ENCODE measurements at places on chromosomes 13 and 19.

GRCh38 chr13:94764576-94765321 lies 52.4 kb upstream of the SOX21 start:
- DNase-seq: no peak

- DNase-seq: no peak
Measured at GRCh38 chr19:29521291-29522075, 4.3 kb upstream of the VSTM2B start.

DNA sequence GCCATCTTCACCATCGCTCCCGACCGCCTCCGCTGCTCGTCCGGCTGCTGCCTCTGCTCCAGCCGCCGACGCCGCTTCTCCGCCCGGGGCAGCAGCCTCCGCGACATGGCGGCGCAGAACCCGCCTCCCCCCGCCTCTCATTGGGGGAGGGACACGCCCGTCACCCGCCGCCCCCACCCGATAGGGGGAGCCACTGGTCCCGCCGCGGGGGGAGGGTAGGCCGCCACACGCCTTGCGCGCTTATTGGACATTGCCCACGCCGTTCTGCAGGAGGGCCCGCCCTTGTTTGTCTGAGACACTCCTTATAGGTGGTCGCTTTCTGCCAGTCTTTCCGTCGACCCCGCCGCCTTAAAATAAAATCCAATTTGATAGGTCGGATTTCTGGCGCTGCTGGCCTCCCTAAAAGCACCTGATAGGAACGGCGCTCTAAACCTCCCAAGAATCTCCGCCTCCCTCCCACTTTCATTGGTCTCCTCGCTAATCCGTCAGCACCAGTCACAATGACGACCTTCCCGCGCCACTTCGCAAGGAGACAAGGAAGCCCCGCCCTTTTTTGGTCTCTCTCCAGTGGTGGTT lies at the start of gene HNRNPL:
HNRNPL (minus strand) TSS at position 127 of the 576 bp plus-strand sequence; CDS start at position 107, 20 bp downstream.
- peak; percentile 100 for DNase-seq

GRCh38 chr13:66765559-66765958 lies 464.6 kb downstream of the PCDH9 start:
- no peak for DNase-seq

- peak; percentile 0 for DNase-seq
Measured at GRCh38 chr13:61648547-61648946, 232.9 kb upstream of the PCDH20 start.

- DNase-seq: no peak
Measured at GRCh38 chr13:51976423-51976822, 34.8 kb downstream of the ATP7B start.

GRCh38 chr19:3698974-3699740 lies 1.1 kb downstream of the PIP5K1C start:
- DNase-seq: peak; percentile 65

- no peak for DNase-seq
Measured at GRCh38 chr13:46166947-46167610, 14.9 kb downstream of the LCP1 start.

DNA sequence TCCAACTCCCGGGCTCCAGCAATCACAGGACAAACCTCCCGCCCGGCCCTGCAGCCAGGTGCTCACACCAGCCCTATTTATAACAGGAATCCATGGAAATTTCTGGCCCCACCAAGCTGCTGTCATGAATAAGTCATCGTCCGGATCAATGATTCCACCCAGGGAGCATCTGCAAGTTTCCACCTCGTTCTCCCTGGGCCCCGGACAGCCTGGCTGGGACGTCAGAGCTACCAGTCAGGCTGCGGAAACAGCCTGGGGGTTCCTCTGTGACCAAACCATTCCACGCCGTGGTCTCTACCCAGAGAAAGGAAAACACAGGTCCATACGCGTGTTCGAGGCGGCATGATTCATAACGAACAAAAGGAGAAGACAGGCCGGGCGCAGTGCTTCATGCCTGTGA lies 20.7 kb upstream of the PTBP1 start:
- no peak for DNase-seq

GRCh38 chr19:20863176-20863575 lies 59.9 kb upstream of the ZNF85 start:
- DNase-seq: no peak

GRCh38 chr19:51694318-51695085 lies 1.4 kb downstream of the SPACA6 start:
- DNase-seq: no peak

- DNase-seq: no peak
Measured at GRCh38 chr13:94233837-94234236, 245.6 kb downstream of the DCT start.

- DNase-seq: no peak
Measured at GRCh38 chr19:27846944-27847343, 1366.0 kb downstream of the UQCRFS1 start.

GRCh38 chr13:112772539-112772909 lies 82.7 kb downstream of the ATP11A start:
- no peak for DNase-seq

- DNase-seq: peak; percentile 82
Measured at GRCh38 chr13:25286969-25287961, at the start of gene MTMR6. Gene MTMR6 (minus strand): TSS chr13:25287488. CDS start chr13:25287247, 241 bp downstream.

DNA sequence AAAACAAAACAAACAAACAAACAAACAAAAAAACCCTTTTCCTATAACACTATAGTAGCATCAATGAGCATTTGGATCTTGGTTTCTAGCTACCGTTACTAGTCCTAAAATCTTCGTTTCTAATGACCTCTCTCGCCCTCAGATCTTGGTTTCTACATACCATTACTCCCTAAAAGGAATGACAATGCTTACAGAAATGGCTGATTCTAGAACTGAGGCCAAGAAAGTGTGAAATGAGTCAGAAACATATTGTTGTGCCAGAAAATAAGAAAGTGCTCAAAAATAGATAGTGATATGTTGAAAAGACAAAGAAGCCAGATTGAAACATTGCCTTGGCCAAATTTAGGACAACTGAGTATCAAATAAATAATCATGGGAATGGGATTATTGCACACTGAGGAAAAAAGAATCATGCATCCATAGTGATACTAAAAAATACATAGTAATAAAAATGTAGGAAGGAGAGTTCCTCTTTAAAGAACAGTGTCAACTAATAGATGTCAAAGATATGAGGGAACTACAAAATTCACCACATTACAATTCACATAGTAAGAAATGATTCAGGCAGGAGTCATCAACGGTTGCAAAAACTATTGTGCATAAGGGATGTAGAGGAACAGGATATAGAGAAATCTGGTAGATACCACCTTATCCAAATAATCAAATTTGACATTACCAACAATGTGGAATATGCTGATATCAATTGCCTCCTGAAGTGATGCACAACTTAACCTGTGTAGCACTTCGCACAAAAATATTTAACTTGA lies 386.6 kb downstream of the DIAPH3 start:
- DNase-seq: no peak

GRCh38 chr19:32830231-32831014 lies 39.1 kb downstream of the SLC7A9 start:
- DNase-seq: no peak

- no peak for DNase-seq
Measured at GRCh38 chr19:9159891-9160290, 18.9 kb upstream of the OR7D2 start.

DNA sequence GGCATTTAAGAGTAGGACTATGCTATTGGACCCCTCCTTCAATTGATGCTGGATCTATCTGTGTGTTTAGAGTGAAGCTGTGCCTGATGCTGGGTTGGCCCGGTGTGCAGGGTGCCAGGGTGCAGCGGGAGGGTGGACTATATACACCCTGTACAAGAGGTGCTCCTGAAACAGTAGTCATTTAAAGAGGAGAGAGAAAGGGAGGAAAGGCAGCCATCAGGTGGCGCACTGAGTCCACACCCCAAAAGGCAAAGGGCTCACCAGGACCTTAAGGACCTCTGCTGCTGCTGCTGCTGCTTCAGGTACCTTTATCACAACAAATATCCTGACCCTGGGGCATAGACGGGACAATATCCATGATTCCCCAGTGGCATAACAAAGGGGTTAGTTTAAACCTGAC lies 39.4 kb downstream of the ZNF136 start:
- DNase-seq: no peak

DNA sequence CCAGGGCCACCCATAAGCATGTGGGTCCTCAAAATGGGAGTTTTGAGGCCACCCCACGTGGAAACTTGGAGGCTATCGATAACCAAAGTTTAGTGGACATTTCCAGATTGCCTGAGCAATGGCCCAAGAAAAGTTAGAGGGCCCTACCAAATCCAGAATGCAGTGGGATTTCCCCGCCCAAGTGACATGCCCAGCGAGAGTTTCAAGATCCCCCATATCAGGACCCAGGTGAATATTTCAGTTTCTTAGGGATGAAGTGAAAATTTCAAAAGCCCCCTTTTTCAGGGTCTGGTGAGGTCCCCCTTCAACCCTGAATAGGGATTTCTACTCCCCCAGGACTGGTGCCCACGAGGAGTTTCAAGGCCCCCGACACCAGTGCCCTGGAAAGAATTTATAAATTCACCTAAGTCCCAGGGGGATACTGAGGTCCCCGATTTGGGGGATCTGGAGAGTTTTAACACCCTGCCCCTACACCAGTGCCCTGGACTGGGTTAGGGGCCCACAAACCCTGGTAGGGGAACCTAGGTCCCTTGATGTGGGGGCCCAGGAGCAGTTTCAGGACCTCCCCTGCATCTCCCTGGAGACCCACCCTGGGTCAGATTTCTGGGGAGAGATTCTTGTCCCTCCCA lies 695 bp downstream of the BST2 start:
- DNase-seq: no peak

DNA sequence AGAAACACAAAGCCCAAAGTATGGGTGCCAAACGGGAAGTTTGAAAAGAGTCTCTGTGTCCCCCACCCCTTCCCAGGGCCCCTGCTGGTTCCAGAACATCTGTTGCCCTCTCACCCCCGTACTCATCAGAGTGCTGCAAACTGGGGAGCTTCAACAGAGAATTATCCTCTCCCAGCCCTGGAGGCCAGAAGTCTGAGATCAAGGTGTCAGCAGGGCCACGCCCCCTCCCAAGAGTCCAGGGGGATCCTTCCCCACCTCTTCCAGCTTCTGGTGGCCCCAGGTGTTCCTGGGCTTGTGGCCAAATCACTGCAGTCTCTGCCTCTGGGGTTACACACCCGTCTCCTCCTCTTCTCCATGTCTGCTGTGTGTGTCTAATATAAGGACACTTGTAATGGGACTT lies 183.4 kb downstream of the PTPRS start:
- peak; percentile 24 for DNase-seq

- DNase-seq: no peak
Measured at GRCh38 chr13:87089391-87089790, 581.8 kb upstream of the SLITRK5 start.

- DNase-seq: no peak
Measured at GRCh38 chr13:19634256-19634740, 839 bp downstream of the MPHOSPH8 start.

DNA sequence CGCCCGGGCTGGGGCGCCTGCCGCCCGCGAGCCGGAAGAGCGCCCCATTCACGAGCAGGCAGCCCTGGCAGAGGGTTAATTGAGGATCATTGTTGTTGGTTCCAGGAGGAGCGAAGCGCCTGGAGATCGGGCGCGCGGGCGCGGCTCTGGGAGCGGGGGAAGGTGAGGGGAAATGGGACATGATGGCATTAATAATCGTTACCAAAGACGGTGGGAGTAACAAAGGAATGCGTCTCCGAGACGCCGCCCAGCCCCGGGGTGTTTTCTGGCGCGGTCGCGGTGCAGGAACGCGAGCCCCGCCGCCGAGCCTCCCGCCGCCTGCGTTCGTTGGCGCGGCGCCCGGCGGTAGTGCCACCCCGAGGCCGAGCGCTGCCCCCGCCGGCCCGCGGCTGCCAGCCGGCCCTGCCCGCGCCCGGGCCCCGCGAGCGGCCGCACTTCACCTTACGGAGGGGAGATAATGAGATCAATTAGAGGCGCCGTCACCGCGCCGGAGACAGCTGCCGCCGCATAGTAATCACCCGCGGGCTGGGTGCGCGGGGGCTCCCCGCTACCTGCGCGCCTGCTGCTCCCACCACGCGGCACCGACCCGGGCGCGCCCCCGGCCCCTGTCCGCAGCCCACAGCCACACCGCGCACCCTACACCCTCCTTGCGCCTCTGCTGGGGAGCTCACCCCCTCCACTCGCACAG lies 2.8 kb downstream of the ZNF536 start:
- DNase-seq: no peak

DNA sequence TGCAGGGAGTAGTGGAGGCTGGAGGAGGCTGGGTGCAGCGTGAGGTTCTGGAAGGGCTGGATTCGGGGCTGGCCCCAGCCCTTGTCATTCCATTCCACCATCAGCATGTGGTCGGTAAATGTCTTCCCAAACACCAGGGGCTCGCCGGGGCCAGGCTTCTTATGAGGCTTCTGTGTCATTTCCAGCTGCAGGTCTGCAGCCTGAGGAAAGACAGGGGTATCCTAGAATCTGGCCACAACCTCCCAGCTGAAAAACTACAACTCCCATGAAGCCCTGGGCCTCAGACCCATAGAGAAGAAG lies 4.4 kb downstream of the BCAT2 start:
- peak; percentile 50 for DNase-seq

DNA sequence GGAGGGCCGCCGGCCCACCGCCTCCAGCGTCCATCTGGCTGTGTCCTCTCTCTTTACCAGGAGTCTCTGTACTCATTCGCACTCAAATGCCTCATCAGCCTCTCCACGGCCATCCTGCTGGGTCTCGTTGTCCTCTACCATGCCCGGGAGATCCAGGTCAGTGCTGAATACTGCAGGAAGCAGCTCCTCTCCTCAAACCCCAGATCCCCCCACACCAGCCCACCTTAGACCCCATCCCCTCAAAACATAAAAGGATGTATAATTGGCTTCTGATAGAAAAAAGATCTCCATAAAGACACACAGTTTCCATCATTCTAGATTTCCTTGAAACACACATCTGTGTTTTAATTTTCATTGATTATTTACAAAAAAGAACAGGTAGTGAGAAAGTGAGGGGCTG lies 8.1 kb downstream of the KCNN1 start:
- DNase-seq: no peak

DNA sequence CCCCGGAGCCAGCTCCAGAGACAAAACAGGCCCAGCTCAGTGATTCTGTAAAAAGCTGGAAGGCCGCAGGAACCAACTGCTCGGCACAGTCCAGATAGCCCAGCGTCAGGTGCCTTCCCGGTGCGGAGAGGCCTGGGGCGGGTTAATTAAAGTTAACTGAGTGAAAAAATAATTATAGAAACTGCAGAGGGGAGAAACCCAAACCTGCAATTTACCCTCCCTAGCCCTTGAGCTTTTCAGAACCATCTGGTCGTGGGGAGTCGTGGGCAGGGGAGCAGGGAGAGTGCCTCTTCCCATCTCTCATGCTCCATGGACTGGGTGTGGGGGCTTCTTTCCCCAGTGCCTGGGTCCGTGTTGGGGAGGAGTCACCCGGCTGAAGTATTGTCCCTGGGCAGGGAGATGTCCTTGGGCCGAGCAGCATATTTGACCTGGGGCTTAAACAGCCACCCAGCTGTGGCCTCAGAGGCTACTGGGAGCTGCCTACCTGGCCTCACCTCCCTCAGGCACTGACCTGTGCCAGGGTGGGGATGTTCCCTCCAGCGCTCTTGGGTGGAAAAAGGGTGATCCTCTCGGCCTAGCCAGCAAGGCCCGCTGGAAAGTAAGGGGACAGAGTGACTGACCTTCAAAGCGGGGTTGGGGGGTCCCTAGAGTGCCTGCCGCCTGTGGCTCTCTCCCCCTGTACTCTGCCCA lies 65.9 kb downstream of the CHST8 start:
- DNase-seq: peak; percentile 68

- no peak for DNase-seq
Measured at GRCh38 chr19:44708940-44709339, 10.0 kb downstream of the CEACAM16 start.

- DNase-seq: peak; percentile 43
Measured at GRCh38 chr13:27425158-27425917, 919 bp downstream of the GTF3A start.

Data from NCI-H524 (cell line).